ENCODE measurements at places on chromosomes 3 and 15. TPM values are rescaled to one million over a fixed set of nuclear protein-coding genes. Genes with fewer than 3 reads are reported as not detected.

DNA sequence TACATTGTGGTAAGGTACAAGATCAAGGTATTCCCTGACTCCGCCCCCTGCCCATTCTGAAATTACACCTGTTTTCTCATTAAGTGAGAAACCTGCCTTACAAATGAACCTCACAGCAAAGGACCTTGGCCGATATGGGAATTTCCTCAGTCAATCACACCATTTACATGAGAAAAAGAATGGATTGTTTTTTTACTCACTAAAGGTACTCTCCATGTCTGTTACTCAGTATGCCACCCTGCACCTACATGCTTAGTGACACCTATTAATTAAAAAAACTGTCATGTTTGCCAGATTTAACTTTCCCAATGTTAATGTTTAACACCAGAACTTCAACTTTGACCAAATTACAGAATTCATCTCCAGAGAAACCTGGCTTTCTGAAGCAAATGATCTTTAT is 62.0 kb downstream of the ESYT3 start:
- no peak for DNase-seq

PLCB2 gene
- polyA plus RNA-seq, result 5.8 TPM

ACP3 gene
- 58.6 TPM for polyA plus RNA-seq

AHSG gene
- polyA plus RNA-seq, result 0.33 TPM

DNA sequence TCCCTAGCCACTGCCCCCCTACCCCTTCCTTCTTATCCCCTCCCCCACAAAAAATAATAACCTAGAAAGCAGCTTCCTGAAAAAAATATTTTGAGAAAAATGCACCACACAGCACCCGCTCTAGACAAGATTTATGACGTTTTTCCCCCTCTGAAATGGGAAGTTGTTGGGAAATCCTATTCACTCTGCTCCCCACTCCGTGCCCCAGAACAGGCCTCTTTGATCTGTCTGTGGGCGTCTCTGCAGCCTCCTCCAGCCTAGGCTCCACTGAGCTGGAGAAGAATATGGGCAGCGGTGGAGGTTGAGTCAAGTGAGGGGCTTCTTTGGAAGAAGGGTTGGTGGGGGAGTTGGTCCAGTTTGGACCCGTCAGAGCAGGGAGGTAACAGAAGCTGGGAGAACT is 28.5 kb upstream of the POLG start:
- DNase-seq, result no peak

CD86 gene
- polyA plus RNA-seq, result 1.7 TPM

DNA sequence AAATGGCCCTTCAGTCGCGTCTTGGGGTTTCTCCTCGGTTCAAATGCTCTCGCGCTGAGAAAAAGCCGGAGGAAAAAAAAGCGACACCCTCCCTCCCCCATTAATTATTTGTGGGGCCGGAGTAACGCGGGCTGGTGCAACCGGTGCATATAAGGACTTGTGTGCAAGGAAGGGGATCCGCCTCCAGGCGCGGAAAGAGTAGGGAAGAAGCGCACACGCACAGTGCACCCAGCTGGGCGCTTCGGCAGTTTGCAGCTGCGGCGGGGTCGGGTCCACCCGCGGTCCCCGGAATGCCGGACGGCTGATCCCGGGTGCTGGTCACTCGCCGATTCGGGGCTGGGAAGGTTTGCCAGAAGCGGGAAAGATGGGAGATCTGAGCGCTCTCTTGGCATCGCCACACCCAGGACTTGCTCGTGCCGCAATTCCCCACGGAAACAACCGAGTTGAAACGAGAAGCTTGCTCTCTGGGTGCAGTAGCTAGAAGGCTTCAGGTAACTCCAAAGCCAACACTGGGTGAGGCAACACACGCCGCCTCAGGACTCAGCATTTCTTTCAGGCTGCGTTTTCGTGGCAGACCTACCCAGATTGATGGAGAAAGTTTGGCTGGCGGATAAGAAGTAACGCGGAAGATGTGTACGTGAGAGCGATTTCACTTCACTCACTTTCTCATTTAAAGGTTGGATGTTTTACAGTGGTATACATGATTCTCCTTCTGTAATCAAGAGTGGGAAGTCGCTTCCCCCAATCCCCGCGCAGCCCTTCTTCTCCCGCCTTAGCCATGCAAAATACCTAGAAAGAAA is 720 bp upstream of the TNIK start:
- no peak for DNase-seq

DNA sequence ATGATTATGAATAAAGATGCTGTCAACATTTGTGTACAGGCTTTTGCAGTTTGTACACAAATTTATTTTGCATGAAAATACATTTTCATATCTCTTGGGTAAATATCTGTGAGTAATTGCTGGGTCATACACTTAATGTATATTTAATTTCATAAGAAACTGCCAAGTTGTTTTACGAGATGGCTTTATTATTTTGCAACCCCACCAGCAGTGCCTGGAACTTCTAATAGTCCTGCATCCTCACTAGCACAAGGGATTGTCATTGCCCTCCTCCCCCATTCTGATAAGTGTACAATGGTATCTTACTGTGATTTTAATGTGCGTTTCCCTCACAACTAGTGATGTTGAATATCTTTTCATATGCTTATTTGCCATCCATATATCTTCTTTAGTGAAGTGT is 45.2 kb downstream of the ASTE1 start:
- DNase-seq, result no peak

ITIH1 gene
- not detected for polyA plus RNA-seq

- no peak for DNase-seq
These were observed 201.7 kb upstream of the SLC2A2 start for GRCh38 chr3:171228240-171228639.

DNA sequence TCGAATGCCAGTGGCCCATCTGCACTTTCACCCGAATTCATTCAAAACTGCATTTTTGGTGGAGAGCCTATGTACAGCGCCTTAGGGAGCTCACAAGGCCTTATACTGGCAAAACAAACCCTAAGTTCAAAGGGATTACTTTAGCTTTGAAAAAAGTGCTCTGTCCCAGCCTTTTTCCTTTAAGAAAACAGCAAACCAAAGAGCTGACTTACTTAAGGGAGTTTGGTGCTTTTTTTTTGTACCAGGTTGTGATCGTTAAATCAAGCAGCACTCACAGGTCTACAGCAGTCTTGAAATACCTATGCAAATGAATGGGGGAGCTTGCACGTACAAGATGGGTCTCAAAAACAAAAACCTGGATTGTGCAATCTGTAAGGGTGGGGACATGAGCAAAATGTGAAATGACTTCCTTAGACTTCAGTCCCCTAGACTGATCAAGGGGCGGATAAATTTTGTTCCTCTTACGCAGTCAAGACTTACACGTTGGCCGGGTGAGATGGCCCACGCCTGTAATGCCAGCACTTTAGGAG is 11.6 kb upstream of the PIK3CB start:
- no peak for DNase-seq

- no peak for DNase-seq
These were observed 2.2 kb upstream of the IL17RC start for GRCh38 chr3:9914559-9915253.

- no peak for DNase-seq
These were observed 44.8 kb downstream of the SLC6A1 start for GRCh38 chr3:11037241-11037873.

IGDCC3 gene
- 7.5 TPM for polyA plus RNA-seq

SPINK8 gene
- 0.61 TPM for polyA plus RNA-seq

NLGN1 gene
- 2.5 TPM for polyA plus RNA-seq

LRRC34 gene
- polyA plus RNA-seq, result 12.3 TPM

GRCh38 chr15:58247855-58248842 is 110.0 kb downstream of the AQP9 start:
- DNase-seq, result no peak

GRCh38 chr3:127064391-127065137 is 81.6 kb downstream of the PLXNA1 start:
- no peak for DNase-seq

FANCD2 gene
- 24.8 TPM for polyA plus RNA-seq

CTXN2 gene
- polyA plus RNA-seq, result not detected

DNA sequence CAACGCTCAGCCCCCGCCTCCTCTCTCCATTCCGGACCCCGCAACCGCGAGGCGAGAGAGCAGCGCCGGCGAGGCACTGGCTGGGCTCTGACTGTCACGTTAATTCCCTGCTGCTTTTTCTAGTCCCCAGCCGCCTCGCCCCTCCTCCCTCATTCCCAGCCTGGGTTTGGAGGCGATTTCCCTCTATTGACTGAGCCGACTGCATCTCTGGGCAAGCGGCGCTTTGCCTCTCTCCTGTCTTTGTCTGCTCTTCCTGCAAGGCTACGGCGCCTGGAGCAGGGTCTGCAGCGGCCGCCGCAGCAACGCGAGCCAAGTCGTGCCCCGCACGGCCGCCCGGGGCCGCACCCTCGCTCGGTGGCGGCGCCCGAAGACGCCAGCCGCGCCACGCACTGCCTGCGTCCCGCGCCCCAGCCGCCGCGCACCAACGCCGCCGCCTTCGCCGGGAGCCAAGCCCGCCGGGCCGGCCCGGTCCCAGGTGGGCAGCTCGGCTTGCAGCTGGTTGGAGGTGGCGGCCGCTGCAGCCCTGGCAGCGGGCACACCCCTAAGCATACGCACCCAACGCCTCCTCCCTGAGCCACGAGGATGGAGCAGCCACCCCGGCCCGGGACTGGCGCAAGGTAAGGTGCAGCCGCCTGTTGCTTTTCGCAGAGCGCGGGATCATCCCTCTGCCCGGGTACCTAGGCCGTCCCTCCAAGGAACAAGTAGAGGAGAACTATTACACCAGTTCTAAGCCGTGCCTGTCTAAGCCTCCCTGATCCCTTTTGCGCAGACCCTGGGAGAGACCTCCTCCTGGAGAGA is at the start of gene LRRC3B:
Gene LRRC3B, plus strand, starts transcription at position 152 of the 798 bp plus-strand sequence. CDS start 86,901 bp downstream, outside the sequence.
- peak; percentile 28 for DNase-seq

NOX5 gene
- 0.58 TPM for polyA plus RNA-seq

DNA sequence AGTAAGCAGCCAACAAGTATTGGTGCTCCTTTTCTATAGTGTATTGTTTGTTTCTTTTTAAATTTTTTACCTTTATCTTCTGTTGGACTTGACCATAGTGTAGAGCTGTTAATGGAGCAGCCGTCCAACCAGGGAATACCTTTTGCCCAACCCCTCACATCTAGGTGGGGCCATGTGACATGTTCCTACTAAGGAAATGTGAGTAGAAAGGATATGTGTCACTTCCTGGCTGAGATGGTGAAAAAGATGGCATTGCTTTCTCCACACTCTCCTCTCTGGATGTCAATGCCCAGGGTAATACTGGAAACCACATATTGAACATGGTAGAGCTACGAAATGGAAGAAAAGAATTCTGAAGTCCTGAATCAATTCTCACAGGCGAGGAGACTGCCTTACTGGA is 218.8 kb downstream of the TBL1XR1 start:
- DNase-seq, result no peak

- DNase-seq, result no peak
These were observed 241.7 kb upstream of the GBE1 start for GRCh38 chr3:82002986-82003642.

PLA2G4D gene
- 0.08 TPM for polyA plus RNA-seq

- DNase-seq, result no peak
These were observed 557.9 kb downstream of the FGF12 start for GRCh38 chr3:192169332-192169915.

SLC7A14 gene
- 2.7 TPM for polyA plus RNA-seq

- DNase-seq, result no peak
These were observed 161.2 kb upstream of the RGMA start for GRCh38 chr15:93250209-93250608.

NR2F2 gene
- polyA plus RNA-seq, result 354 TPM

GADL1 gene
- polyA plus RNA-seq, result 3.9 TPM

- DNase-seq, result no peak
These were observed 33.8 kb upstream of the GREM1 start for GRCh38 chr15:32683906-32684584.

GRCh38 chr3:88149101-88149508 is 654 bp upstream of the C3orf38 start:
- DNase-seq, result no peak

DNA sequence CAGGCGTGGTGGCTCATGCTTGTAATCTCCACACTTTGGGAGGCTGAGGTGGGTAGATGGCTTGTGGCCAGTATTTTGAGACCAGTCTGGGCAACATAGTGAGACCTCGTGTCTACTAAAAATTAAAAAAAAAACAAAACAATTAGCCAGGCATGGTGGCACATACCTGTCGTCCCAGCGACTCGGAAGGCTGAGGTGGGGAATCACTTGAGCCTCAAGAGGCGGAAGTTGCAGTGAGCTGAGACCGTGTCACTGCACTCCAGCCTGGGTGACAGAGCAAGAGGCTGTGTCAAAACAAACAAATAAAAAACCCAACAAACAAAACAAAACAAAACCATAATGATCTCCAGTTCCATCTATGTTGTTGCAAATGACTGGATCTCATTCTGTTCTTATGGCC is 341.3 kb upstream of the CFAP20DC start:
- no peak for DNase-seq

MYO5C gene
- polyA plus RNA-seq, result 22.1 TPM

DNA sequence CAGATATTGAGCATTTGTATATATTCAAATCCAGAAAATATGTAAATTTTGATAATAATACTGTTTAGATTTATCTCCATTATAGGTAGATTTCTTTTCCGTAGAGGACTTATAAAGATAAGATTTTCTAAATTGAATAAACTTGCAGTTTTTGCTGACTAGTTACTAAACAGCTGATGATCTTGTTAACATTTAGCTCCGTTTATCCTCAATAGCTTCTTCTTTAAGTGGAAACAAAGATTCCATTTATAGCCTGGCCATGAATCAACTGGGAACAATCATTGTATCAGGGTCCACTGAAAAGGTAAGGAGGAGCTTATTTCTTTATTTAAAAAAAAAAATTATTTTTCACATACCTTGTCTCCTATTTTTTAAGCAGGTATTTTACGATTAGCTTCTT is 16.7 kb downstream of the WDR48 start:
- DNase-seq, result no peak

DNA sequence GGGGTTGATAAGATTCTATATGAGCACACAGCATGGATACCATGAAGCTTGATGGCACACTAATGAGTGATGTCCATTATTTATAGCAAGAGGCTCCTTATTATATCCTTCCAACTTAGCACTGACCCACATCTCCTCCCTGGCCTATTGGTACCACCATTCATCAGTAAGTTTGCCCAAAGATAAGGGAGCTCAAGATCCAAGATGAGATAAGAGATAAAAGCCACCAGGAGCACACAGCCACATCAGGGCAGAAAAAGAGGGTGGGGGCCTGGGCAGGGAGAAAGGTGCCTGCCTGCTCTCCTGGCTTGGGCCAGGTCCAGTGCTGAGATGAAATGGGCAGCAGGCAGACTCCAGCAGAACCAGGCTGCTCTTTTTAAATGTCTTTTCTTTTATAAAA is 4.4 kb upstream of the PPP1R14D start:
- no peak for DNase-seq

DNA sequence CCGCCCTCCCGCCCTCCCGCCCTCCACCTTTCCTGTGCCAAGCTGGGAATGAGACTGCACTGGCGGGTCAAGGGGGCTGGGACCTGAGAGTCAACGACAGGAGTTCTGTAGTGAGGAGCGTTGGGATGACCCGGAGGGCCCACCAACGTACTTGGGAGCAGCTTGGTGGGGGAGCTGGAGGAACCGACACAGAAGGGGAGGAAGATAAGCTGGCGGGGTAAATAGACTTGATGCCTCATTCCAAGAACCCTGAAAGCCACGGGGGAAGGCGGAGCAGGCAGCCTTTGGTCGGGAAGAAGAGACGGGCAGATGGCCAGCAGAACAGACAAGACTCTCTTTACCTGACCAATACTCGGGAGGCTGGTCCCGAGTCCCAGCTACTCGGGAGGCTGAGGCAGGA is 277 bp downstream of the FMN1 start:
- DNase-seq, result no peak

Data from renal cortex interstitium (tissue), 15 donors.